Hepatocyte (in vitro differentiated cells): ENCODE measurements at places on chromosomes 11 and 22. TPM values are rescaled to one million over a fixed set of nuclear protein-coding genes. Genes with fewer than 3 reads are reported as not detected.

GRCh38 chr11:121004206-121004840, 19.6 kb upstream of the TBCEL start:
- no peak for DNase-seq

DNA sequence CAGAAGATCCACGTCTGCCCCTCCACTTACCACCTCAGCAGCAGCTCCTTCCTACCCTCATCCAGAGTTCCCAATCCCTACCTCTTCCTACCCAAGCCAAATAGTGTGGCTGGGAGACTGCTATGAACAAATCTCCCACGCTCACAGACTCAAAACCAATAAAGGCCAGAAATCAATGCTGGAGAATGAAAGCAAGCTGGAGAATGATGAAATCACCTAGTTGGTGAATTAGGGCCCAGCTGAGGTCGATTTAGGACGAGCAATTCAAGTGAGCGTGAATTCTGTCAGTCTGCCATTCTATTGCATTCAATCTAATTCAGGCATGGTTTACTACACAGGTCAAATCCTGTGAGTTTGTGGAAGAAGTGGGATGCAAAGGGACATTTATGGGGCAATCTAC, 22.5 kb downstream of the COMMD9 start:
- DNase-seq, result no peak

DNA sequence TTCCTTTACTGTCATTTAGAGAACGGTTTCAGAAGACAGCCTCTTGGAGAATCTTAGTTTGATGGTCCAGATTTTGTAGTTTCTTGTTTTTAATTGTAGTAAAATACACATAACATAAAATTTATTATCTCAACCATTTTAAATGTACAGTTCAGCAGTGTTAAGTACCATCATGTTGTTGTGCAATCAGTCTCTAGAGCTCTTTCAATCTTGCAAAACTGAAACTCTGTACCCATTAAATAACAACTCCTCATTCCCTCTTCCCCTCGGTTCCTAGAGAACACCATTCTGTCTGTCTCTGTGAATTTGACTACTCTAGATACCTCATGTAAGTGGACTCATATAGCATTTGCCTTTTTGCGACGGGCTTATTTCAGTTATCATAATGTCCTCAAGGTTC, 69.8 kb downstream of the GRIK4 start:
- no peak for DNase-seq

GRCh38 chr11:104534278-104534677, 364.0 kb downstream of the CASP12 start:
- DNase-seq, result no peak

CARD16 gene
- total RNA-seq, result 3.1 and 11.9 TPM in 2 replicates

DNA sequence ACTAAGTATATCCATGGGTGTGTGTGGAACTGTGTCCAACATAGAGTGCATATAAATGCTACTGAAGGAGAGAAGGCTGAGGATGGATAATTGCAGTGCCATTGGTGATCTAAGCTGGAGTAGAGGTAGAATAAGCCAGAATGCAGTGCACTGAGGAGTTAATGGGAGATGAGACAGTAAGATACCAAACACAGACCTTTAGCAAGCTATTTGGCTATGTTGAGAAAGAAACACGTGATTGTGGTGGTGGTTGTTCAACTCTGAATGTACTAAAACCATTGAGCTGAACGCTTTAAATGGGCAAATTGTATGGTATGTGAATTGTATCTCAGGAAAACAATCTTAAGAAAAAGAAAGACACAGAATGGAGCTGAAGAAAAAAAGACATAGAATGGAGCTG, 22.8 kb downstream of the JAML start:
- no peak for DNase-seq

DNA sequence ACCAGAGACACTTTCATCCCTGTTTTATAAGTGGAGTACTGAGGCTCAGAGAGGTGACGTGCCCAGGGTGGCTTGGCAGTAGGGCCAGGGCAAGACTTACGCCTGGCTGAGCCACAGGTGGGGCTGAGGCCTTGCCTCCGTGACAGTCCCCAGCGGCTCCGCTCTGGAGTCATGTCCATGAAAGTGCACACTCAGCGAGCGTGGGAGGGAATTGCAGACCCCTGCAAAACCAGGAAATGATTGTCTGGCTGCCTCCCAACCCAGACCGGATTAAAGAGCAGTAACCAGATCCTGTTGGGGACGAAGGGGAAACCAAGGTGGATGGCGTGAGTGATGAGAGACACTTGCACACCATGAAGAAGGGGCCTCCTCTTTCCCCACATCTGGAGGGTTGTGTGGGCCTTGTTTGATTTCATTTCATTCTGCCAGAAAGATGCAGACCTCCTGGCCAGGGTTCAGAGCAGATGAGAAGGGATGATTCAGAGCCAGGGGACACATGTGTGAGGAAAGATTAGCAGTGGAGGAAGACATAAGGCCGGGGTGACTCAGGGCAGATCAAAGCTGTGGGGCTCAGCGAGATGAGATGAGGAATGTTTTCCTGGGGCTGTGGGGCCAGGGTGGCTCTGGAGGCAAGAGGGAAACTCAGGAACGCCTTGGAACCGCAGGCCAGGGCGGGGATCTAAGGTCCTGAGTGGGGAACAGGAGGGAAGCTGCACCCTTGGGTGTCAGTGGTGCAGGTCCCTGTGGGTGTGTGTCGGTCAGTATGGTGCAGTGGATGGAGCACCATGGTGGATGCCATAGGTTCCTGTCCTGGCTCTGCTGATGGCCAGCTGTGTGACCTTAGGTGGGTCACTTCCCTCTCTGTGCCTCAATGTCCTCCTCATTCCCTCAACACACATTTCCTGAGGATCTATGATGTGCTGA, 29.9 kb upstream of the LRRC32 start:
- DNase-seq, result peak; percentile 82

- no peak for DNase-seq
These were observed 90.5 kb upstream of the VPREB1 start for GRCh38 chr22:22154040-22154439.

- no peak for DNase-seq
These were observed 34.4 kb upstream of the NNMT start for GRCh38 chr11:114261791-114262190.

DNA sequence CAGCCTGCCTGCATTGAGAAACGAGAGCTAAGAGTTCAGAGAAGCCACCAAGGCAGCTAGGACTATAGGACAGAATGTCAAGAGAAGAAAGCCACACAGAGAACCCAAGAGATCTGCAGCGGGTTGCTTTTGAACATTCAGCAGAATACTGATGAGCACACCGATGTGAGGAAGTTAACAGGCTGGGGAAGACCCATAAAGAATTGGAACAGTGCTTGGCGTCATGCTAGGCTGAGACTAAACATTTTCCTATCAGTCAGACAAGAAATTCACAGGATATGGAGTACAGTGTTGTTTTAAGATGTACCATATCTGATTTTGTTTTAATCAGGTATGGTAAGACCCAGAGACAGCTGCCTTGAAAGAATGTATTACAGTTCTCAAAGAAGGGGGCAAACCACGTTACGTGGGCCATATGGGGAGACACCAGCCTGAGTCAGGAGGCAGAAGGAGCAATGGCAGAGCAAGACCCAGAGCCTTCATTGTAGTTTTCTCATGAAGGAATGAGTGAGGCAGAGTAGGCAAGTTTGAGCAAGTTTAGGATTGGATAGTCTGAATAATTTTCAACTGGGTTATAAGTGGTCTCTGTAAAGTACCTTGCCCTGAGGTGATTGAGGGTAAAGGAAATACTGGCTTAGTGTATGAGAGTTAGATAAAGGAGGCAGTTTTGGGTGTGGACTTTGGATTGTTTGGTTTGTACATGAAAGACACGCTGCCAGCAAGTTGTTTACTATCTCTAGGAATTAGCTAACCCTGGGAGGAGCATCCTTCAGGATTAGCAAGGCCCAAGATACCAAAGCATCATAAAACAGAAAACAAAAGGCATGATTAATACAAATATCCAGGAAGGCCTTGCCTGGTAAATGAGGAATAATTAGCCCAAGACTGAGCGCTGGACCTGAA, 14.3 kb downstream of the LRRC75B start:
- DNase-seq, result peak; percentile 67

DNA sequence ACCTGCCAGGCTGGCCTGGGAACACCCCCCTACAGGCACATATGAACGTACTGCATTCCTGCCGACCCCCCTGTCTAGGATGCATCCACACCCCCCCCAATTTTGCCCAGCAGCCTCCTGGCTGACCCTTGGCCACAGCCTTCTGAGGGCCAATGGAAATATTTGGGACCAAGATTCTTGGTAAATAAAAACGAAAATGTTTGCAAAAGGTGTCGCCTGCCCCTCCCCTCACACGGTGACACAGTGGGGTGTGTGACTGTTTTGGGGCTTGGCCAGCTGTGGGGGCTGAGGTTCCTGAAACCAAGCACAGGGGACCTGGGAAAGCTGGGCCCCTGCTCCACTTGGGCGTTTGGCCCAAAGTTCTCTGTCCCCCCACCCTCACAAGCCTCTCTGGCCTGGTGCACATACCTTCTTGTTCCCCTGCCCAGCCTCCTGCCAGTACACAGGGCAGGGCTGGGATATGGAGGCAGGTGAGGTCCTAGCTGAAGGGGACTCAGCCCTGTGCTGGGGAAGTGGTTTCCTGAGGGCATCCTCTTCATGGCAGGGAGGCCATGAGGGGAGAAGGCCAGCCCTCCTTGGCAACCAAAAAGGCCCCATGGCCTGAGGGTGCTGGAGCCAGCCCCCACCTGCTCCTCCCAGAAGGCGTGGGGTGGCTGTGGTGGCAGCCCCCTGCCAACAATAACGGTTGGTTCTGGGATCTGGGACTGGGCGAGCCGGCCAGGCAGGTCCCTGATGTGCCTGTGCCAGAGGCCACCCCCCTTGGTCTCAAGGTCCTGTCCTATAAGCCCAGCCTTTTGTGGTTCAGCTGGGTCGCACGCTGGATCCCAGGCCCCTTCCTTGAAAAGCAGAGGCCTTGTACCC, 2.1 kb upstream of the CRACR2B start:
- DNase-seq, result no peak

DNA sequence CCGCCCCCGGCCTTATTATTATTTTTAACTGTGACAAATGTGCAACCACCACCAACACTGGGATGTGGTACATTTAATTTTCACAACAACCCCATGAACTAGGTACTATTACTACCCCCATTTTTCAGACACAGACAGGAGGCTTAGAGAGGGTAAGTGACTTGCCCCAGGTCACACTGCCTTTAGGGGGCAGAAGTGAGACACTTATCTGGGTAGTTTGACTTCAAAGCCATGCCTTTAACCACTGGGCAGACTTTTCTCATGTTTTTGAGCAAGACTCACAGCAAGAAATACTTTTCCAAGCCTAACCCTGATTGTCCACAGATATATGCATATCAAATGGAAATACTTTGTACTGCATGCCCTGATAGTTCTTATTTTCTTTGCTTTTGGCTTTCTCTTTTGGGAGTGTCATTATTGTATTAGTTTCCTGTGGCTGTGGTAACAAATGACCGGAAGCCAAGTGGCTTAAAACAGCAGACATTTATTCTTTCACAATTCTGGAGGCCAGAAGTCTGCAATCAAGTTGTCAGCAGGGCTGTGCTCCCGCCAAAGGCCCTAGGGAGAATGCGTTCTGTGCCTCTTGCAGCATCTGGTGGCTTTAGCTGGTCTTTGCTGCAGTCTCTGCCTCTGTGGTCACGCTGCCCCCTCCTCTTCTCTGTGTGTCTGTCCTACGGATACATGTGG, 110.8 kb downstream of the GRIK4 start:
- DNase-seq, result no peak

DNA sequence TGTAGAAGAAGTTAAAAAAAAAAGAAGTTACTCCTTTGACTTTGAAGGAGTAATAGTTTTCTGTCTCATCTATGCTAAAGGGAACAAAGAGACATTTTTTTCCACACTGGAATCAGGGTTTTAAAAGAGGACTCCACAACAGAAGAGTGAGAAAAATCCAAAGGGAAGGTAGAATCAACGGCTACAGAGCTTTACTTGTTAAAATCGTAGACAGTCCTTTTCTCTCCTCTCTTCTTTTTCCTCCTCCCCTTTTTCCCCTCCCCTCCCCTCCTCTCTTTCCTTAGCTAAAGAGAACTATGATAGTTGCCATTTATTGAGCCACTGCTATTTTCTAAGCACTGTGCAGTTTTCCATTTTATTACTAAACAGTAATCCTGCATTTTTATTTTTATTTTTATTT, 29.2 kb downstream of the DDIAS start:
- no peak for DNase-seq

DNA sequence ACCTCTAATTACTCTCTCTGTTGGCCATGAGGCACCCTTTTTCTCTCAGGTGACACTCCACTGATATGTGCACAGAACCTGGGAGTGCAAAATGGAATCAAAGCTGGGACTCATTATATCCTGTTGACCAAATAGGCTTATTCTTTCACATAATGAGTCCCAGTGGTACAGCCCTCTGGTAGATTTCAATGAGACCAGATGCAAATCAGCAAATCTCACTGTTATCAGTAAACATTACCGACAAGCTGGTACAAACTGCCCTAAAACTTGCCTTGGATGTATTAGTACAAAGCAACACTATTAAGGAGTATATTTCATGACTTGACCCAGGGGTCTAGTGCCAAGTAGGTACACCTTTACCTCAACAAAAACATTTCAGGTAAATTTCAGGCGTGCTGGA, 128.3 kb downstream of the DDX10 start:
- no peak for DNase-seq

GRCh38 chr11:75524665-75525432, 892 bp downstream of the GDPD5 start:
- no peak for DNase-seq

TENM4 gene
- 10.8 and 18.4 TPM in 2 replicates for total RNA-seq

DNA sequence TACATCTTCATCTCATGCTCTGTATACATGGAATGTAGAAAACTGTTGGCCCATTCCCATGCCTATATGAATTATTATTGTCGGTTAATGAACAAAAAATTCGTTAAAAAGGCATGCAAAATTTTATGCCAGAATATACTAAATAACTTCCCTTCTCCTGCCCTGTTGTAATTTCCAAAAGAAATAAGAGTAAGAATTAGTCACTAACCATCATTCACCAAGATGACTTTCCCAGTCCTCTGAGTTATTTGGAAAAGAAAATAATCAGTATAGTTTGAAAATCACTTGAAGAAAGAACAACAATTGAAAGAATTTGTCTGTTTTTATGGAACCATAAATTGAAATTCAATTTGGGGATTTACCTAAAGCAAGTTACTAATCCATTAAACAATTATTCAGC, 1149.1 kb upstream of the RAG2 start:
- DNase-seq, result no peak

- no peak for DNase-seq
These were observed 599.1 kb upstream of the FAT3 start for GRCh38 chr11:91625495-91625894.

DNA sequence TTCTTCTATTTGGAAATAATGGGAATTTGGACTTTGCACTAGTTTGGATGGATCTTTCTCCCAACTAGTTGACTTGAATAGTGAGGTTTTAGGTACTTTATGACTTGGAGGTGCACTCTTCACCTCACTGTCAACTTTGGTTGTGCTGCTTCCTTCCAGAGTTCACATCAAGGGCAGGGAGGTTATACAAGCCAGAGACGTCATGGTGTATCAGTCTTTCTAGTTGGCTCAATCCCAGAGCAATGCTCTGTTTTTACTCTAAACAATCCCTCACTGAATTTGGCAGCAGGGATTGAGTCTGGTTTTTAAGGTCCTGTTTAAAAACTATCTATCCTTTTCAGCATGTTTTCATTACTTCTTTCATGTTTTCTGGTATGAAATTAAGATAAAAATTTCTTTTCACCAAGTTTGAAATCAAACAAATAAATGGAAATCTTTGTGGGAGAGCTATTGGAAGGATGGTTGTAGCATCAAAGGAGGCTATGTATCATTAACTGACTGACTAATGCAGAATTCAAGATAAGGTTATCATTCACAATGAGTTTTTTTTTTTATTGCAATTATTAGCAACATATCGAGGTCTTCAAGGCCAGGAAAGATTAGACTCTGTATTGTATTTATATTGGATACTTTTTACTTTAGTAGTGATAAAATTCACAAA, 28.0 kb upstream of the ZBED5 start:
- DNase-seq, result peak; percentile 32
